ENCODE measurements at places on chromosomes 2 and 18.

DNA sequence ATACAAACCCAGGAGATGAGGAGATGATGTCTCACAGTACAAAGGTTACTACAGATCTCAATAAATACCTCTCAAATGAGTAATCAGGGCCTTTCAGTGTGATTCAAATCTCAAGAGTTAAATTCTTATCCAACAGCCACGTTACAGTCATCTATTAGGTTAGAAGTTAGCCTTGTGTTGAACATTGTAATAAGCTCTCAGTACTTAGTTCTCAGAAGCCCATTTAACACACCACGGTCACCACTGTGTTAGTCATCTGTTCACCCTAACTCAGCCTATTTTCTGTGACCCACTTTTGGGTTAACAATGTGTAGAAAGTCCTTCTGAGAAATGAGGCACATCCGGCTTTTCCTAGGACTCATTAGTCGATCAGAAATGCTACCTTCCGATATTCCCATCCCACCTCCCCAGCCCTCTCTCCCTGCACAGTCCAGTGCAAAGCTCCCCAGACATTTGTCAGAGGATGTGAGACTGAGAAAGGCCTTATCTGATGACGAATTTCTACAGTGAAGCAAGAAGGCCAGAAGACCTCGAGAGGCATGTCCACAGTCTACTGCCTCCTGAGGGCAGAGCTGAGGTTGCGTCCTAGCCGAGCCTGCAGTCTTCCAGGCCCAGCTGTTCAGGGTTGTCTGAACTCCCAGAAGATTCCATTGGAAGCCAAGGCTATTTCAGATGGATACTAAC is 92.6 kb downstream of the ACTR2 start:
- peak; percentile 67 for DNase-seq

- DNase-seq: peak; percentile 31
These were observed 72.0 kb upstream of the SH3BP4 start for GRCh38 chr2:234879671-234880455.

DNA sequence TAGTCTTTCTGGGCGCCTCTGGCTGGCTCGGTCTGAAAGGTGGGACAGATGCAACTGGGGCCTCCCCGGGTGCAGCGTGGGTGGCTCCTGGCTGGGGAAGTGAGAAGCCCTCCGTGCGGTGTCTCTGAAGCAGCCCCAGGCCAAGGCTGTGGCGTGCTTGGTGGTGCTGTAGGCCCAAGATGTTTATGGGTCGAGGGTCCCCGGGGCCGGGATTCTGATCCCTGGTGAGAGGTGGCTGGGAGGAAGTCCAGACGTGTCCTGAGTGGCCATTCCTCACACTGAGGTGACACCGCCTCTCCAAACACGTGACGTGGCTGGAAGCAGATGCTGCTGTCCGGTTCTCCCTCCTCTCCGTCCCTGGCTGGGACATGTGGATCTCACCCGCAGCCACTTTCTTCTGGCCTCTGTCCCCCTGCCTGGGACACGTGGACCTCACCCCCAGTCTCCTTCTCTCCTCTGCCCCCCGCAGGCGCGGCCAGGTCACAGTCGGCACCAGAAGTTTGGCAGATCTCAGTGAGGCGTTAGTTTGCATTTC is 12.6 kb downstream of the RTP5 start:
- no peak for DNase-seq

DNA sequence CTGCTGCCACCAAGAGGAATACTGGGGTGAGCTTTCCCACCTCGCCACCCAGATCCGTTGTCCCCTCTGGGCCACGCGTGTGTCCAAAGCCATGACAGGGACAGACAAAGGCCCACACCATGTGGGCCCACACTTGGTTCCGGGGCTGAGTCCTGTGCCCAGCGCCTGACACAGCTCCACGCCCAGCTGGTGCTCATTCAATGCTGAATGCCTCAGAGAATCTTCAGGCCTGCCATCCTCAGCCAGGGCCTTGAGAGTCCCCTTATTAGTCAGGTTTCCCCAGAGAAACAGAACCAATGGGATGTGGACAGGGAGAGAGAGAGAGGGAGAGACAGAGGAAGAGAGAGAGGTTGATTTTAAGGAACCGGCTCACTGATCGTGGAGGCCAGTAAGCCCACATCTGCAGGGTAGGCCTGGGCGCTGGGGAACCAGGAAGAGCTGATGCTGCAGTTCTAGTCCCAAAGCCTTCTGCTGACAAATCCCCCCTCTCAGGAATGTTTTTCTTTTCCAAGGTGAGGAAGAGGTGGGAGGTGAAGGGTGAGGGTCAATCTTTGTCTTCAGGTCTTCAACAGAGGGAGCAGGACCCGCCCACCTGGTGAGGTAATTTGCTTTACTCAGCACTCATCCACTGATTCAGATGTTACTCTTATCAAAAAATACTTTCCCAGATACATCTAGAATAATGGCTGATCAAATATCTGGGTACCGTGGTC is 10.2 kb upstream of the SPATA3 start:
- DNase-seq: no peak

DNA sequence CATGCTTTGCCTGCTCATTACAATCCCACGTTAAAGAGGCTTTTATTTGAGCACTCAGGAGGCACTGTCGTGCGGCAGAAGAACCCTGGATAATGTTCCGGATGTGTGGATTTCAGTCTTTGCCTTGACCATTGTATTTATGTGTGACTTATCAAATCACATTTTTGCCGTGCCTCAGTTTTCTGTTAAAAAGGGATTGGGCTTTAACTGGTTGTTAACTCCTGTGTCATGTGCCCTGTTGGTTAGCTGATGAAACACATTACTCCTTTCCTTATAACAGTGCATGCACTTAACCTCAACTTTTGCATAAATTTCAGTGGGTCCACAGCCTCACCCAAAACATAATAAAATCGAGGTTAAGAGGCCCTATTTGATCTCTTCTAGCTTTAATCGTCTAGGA is 52.7 kb downstream of the NAB1 start:
- DNase-seq: no peak

DNA sequence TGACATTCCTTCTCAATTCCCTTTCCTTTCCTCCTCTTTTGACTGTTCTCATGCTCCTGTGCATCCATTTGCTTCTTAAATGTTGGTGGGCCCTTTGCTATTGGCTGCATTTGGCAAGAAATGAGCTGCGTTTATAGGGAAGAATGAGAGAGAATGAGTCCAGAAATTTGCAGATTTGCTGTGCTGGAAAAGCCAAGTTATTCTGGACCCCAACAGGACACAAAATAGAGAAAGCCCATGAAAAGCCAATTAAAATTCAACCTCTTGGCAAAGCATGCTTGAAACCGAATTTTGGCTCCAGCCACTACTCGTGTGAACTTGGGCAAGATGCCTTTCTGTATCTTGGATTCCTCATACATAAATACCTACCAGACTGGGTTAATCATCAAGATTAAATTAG is 1.3 kb upstream of the SCLY start:
- DNase-seq: no peak

- no peak for DNase-seq
These were observed 68.9 kb downstream of the DCC start for GRCh38 chr18:52408800-52409302.

DNA sequence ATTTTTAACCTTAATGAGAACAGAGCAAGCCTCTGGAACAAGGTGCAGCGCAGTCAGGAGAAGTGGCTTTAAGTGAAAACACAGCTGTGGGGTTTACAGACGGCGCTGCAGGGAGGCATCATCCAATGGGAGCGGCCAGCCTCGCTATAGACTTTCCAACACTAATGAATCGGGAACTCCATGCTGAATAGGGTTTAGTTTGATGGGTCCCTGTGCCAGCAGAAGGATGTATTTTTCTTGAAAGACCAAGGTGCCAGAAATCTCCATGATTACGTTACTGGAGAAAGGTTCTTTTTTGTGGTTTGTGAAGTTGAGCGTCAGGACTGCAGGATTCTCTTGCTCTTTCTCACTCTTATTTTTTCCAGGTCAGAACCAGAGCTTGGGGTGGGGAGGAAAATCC is 87.9 kb upstream of the ALPP start:
- DNase-seq: no peak

DNA sequence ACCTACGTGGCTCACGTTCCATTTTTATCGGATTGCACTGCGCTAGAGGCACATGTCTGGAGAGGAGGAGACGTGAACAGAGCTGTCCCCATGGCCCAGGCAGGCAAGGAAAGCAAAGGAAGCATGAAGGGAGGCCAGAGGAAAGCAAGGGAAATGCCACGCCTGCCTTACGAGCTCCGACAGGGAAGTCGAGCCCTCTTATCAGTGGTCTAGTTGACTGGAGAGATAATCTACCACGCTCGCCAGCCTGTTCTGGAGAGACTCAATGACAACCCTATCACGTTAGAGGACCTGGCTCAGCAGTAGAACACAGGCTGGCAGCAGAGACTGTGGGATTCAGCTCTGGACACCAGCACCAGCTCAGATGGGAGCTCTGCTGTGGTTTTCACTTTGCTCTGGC is 202.6 kb upstream of the ID2 start:
- DNase-seq: no peak

GRCh38 chr2:142867136-142867535 is 10.3 kb upstream of the KYNU start:
- no peak for DNase-seq

DNA sequence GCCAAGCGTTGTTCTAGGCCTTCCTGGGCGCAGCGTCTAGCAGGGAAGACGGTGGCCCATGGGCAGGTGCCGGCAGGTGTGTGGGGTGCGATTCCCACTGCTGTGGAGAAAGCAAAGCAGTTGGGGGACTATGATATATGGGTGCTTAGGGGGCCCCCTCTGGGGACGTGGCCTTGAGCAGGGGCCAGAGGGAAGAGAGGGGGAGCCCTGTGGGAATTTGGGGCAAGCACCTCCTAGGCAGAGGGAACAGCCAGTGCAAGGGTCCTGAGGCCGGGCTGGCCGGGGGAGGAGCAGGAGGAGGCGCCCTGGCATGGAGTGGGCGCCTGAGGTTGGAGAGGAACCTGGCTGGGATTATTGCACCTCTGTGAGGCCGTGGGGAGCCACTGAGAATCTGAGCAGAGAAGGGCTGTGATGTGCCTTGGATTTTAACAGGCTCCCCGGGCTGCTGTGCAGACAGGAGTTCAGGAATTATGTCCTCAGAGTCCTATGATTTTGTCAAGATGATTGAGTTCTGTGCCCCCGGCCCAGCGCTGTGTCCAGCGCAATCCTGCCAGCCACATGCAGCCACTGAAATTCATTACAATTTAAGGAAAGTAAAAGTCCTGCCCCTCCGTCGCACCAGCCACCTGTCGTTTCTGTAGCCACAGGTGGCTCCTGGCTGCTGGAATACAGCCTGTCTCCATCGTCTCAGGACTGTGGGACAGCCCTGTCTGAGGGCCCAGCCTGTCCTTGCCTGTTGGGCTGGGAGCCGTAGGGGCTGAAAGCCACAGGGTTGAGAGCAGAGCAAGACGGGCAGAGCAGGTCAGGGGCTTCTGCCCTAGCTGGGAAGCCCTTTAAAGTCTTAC is 9.1 kb upstream of the KLHL30 start:
- DNase-seq: no peak

DNA sequence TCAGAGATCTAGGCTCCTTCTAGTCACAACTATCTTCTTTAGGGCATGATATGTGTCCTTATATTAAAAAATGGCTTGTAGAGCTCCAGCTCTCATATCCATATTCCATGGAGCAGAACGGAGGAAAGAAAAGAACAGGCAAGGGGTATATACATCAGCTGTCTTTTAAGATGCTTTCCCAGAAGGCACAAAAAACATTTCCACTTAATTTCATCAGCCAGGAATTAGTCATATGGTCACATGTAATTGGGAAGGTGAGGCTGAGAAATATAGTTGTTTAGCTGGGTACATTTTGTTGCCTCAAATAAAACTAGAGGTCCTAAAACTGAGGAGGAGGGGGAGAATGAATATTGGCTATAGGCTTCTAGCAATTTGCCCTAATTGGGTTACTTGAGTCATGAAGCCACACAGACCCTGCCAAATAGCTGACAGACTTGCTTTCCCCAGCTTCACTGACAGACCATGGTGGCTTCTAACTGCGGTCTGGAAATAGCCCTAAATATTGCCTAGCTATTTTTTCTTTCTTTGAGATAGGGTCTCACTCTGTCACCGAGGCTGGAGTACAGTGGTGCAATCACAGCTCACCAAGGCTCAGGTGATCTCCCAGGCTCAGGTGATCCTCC is 20.0 kb downstream of the MAIP1 start:
- DNase-seq: peak; percentile 68

GRCh38 chr2:85794038-85794441 is 40.2 kb downstream of the ATOH8 start:
- DNase-seq: no peak

- DNase-seq: no peak
These were observed 747.9 kb downstream of the SOCS6 start for GRCh38 chr18:71036783-71037182.

DNA sequence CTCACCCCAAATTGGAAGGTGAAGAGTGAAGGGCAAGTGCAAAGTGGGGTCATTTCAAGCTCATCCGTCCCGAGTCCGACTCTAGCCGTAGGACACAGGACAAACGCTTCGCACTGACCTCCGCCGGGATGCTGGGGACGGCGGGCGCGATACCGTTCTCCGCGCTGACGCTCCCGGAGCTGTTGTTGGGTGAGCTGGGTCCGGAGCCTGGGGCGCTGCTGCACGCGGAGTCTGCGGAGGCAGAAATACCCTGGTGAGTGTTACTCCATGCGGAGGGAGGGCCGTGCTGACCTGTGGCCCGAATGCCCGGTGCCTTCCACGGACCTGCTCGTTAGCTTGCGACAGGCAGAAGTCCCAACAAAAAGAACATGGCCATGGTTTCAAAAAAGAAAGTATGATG is 261.3 kb downstream of the HDAC4 start:
- DNase-seq: no peak

DNA sequence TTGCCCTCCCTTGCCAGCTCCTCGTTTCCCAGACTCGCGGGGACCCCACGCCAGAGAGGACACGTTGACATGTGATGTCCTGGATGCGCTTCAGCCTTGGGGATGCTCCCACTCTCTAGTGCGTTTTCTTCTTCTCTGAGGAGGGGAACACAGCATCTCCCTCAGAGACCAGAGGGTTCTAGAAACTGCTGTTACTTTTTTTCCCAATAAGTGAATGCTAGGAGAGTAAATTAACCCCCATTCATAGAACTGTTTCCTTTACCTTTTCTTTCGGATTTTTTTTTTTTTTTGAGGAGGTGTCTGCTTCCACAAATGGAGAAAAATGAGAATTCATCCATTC is 370 bp upstream of the EFEMP1 start:
- no peak for DNase-seq
